Left colon (tissue), 2 donors: ENCODE measurements at places on chromosomes 4 and X. TPM values are rescaled to one million over a fixed set of nuclear protein-coding genes. Genes with fewer than 3 reads are reported as not detected.

Gene TMPRSS11D
- not detected for total RNA-seq

Gene MAGEB2
- not detected for total RNA-seq

Gene HSFX1
- 1.0 TPM for total RNA-seq

Gene RASGEF1B
- total RNA-seq = 13.5 TPM

Gene ZNF630
- total RNA-seq = 3.3 TPM

Gene PAGE4
- total RNA-seq = not detected

Gene FDCSP
- not detected for total RNA-seq

Gene KLF8
- total RNA-seq = 3.8 TPM

Gene SMPX
- total RNA-seq = 2.1 TPM

Gene HSFX4
- total RNA-seq = not detected

Gene RFC1
- total RNA-seq = 24.0 TPM
